ENCODE measurements at places on chromosomes 5 and 9.

DNA sequence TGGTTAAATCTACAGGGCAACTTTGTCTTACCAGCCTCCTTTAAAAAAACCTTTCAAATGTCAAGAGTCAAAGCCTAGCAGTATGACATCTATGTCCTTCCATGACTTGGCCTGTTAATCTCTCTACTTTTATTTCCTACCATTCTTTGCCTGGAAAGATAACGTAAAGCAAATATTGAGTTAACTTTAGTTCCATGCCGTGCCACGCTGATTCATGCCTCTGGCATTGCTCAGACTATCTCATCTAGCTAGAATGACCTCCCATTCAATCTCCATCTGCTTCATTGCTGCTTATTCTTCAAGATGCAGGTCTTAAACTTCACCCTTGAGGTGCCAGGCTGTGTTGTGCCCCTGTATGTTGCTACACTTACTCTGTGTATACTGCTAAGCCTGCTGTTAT, 729.8 kb downstream of the EFNA5 start:
- no peak for DNase-seq

DNA sequence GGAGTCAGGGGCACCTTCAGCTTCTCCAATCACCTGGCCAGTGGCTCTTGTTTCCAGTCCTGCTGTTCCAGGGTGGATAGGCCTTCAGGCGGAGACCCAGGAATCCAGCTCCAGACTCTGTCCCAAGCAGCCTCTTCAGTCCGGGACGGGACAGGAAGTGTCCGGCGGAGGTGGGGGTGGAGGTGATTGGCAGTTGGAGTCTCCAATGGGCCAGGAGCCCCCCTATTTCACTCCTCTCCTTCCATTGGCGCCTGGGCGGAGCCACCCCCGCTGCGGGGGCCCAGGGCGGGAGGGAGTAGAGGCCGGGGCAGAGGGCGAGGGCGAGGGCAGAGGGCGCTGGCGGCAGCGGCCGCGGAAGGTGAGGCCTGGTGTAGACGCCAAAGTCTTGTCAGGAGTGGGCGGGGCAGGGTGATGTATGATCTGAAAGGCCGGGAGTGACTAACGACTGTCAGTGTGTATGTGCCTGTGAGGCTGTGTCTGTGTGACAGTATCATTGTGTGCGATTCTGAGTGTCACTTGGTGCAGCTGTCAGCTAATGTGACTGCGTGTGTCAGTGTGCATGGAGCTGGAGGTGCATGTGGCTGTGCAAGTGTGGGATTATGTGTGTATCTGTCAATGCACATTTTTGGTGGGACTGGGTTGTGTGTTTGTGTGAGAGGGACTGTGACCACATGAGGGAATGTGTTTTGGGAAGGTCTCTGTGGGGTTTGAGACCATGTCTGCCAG, at the start of gene IL11RA:
Gene IL11RA, plus strand, starts transcription at position 310 of the 726 bp plus-strand sequence. CDS start 3,033 bp downstream, outside the sequence.
- peak; percentile 90 for DNase-seq

DNA sequence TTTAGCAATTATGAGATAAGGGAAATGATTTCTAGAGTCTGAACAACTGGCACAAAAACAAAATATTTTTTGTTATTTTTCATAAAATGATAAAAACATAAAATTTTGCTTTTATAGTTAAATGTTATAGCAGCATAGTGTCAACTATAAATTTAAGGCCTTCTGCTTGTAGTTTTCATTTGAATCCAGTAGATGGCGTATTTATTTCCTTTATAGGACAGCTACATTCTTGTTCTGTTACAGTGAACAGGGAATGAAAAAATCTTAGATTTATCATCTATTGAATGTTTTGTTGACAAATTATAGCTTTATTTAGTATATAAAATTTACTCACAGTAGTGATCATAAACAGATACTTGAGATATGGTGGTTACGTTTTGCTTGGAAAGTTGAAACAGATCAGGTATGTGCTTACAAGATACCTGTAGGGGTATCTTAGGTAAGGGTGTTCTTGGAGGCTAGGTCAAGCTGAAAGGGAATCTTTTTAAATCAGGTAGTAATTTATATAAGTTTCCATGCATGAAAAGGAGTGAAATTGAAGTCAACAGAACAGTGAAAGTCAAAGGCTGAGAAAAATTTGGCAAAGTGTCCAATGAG, 239.3 kb upstream of the GRIN3A start:
- peak; percentile 55 for DNase-seq

DNA sequence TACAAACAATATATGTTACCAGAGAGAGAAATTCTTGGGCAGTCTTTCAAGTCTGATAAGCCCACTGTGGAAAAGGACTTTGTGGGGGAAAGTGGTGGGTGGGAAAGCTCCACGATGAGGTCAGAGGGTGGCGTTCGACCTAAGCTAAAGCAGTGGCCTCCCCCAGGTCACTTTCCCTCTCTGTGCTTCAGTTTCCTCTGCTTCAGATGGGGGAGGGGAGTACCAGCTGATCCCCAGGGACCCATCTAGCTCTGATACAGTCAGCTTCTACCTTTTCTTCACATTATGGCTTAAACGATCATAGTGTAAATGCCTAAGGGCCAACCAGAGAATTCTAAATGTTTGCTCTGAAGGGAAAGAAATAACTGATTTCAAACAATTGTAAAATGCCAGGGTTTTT, 36.6 kb upstream of the ARSB start:
- DNase-seq, result no peak

DNA sequence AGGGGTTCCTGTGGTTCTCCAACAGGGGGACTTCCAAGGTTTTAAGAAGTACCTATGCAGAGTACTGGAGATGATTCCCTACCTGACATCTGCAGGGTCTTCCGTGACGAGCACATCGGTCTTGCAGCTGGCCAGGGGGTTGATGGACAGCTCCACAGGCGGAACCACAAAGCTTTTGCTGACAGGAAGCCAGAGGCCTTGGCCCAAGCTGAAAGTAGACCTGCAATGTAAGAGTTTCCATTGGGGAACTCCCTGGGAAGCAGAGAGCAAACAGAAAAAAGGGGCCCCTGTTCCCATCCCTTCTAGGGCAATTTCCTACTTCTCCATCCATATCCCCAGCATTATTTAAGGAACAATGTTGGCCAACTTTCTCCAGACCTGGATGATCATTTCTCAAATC, 288.0 kb downstream of the TRIM32 start:
- no peak for DNase-seq

DNA sequence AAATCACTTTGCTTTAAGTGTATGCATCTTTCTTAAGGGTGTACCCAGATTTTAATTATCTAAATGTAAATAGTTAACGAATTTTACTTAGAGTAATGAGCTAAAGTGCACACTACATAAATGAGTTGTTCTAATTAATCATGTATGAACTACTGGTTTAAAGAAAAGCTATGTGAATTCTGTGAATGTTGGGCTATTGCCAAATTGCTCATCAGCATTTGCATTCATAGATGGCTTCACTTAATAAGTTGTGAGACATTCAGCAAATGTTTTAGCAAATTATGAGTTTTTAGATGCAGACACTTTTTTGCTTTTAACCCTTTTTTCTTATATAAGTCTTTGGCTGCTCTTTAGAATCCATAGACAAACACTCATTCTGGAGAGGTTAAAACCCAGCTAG, 175.7 kb downstream of the PBX3 start:
- no peak for DNase-seq

DNA sequence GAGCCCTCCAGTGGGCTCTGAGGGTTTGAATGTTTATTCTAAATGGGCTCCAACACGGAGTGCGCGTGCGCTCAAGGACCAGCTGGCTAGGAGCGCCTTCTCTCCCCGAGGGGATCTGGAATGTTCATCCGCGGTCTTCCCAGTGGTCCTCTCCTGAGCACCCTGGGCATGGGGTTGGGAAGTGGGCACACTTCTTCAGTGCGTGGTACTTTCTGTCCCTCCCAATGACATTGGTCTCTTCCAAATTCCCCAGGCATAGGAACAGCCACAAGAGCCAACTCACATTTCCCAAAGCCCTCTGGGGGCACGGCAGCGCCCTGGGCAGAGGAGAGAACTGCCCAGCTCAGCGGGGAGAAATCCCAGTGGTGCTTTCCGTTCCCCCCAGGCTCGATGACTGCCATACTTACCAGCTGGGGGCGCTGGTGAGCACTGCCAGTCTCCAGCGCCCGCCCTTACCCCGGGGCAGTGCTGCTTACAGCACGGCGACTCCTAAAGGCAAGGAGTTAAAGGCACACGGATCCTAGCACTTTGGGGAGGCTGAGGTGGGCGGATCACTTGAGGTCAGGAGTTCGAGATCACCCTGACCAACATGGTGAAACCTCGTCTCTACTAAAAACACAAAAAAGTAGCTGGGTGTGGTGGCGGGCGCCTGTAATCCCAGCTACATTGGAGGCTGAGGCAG, 29.9 kb upstream of the OBP2B start:
- peak; percentile 94 for DNase-seq
